ENCODE measurements at places on chromosomes 1 and 21.
A peak's percentile ranks its signal among the peaks of the same experiment; 100 is the strongest.

DNA sequence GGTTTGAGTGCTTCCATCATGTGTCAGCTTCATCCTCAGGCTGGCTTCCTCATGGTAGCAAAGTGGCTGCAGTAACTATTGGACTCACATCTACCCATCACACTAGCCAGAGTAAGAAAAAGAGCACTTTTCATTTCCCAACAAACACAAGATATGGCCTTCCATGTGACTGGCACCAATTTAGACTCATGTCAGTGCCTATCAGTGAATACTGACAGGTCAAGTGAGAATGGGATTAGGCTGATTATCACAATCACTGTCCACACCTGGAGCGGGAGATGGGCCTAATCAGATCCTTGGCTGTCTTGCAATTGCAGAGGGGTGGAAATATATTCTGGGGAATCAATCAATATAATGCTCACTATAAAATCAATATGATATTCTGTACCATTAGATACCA lies 2.9 kb upstream of the RABGAP1L start:
- DNase-seq, result no peak

DNA sequence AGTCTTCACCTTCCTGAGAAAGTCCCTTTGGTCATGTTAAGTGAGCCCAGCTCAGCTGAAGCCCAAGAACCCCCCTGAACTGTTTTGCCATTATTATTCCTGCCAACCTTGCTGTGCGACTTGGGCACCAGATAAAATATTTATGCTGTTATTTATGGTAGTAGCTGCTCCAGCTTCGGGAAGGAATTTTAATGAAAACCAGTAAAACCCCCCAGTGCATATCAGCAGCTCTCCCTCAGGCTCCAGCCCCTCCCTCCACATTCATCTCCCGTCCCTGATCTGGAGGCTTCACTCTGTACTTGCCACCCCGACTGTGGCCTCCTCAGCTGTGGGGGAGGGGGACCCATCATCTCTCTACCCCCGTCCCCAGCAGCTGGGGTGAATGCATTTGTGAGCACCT lies 12.7 kb downstream of the TTC22 start:
- DNase-seq, result no peak

DNA sequence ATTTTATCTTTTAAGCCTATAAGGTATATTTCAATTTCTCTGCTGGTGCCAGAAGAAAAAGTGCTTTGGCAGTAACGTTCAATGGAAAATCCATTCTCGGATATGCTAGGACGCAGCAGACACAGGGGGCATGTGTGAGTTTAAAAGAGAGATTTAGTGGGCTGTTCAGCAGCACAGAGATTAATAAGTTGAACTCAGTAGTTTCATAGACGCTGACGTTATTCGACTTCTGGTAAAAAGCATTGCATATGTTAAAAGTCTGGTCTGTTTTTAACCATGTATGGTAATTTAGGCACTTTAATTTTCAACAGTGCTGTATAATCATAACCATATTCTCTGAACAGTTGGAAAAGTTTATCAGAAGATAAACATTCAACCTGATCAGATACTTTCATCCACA lies 99.6 kb downstream of the ATP6V1G3 start:
- DNase-seq, result no peak

DNA sequence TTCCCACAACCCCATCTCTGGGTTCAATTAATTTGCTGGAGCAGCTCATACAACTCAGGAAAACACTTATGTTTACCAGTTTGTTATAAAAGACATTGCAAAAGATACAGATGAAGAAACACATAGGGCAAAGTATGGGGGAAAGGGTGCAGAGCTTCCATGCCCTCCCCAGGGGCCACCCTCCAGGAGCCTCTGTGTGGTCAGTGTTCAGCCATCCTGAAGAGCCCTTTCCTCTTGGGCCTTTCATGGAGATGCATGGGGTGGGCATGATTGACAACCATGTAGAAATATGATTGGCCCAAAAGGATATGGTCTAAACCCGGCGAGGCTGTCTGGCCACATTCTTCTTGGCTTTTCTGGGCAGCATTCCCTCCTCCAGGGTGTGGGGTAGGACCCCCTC lies 56.8 kb upstream of the PDE9A start:
- no peak for DNase-seq

- peak; percentile 2 for DNase-seq
Measured at GRCh38 chr1:229582011-229582694, 23.6 kb upstream of the ABCB10 start.

GRCh38 chr1:46300673-46301405 lies 2.6 kb downstream of the LRRC41 start:
- DNase-seq, result peak; percentile 60

- DNase-seq, result no peak
Measured at GRCh38 chr1:63611231-63611630, 18.0 kb downstream of the PGM1 start.

- no peak for DNase-seq
Measured at GRCh38 chr1:3082571-3083516, 13.8 kb downstream of the PRDM16 start.

GRCh38 chr21:31609081-31609480 lies 50.4 kb upstream of the SOD1 start:
- no peak for DNase-seq

DNA sequence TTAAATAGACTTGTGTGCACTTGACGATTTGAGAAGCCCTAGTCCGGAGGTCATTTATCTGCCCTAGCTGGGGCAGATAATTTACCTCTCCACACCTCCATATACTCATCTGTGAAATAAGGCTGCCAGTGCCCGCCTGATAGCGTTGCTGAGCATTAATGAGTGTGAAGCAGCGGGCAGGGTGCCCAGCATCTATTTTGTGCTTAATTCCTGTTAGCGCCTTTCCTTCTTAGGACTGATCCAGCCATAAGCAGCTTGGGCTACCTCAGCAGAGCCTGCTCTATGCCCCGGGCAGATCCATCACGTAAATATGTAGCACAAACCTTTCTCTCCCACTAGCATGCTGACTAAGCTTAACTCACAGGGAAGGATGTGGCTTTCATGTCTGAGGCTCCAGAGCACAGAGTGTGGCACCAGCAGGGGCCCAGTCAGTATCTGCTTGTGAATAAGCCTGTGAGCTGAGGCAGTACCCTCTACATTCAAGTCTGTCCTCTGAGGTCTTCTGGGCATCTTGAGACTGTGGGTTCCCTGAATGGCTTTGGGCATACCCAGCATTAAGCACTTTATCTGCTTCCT lies 21.5 kb upstream of the RNF187 start:
- DNase-seq, result no peak

DNA sequence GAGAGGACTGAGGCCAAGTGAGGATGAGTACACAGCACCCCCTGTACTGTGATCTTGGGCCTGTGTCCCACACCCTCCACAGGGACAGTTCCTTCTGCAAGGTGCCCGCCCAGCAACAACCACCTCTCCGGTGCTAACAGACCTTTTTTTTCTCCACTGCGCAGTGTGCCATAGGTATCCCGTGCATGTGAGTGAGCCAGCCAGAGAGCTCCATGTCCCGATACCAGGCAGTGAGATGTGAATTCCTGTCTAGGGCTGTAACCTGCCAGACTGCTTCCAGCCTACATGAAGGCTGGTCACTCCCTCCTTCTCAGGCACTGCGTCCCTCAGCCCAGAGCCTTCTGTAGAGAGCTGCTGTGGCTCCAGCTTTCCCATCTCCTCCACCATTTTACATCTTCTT lies 56.9 kb downstream of the PCBP3 start:
- DNase-seq, result no peak

DNA sequence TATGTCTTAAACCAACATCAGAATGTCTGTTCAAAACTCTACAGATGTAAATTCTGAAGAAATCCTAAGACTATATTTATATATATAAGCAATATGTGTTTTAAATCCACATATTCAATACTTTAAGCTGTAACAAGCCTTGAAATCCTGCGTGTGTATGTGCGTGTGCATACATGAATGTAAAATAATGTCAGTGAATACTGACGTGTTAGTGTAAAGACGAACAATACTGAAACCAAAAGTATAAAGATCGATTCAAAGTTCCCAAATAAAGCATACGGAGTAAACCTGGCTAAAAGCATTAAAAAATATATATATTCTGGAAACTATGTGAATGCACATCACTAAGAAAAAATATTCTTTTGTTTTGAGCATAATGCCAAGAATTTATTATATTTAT lies 668.6 kb upstream of the NCAM2 start:
- DNase-seq, result no peak

- DNase-seq, result peak; percentile 43
Measured at GRCh38 chr1:204170494-204171155, 4.5 kb upstream of the REN start.

GRCh38 chr1:24765308-24765988 lies 20.2 kb downstream of the CLIC4 start:
- peak; percentile 77 for DNase-seq

GRCh38 chr1:1082776-1083415 lies 8.8 kb upstream of the RNF223 start:
- DNase-seq, result no peak

DNA sequence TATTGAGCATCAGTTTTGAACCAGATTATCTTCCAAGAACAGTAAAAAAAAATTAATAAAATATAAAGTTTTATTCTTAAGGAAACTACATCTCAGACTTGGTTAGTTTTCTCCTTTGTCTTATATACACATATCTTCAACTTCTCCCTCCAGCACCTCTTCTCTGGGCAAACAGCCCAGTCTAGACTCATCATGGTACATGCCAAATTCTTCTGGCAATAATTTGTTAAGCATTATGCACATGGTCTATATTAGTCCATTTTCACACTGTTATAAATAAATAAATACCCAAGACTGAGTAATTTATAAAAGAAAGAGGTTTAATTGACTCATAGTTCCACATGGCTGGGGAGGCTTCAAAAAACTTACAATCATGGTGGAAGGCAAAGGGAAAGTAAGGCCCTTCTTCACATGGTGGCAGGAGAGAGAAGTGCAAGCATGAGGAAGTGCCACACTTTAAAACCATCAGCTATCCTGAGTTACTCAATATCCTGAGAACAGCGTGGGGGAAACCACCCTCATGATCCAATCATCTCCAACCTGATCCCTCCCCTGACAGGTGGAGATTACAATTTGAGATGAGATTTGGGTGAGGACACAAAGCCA lies 108.7 kb upstream of the RNPC3 start:
- peak; percentile 30 for DNase-seq

- no peak for DNase-seq
Measured at GRCh38 chr1:4571263-4571662, 83.1 kb upstream of the AJAP1 start.

GRCh38 chr1:176149939-176150807 lies 56.9 kb downstream of the COP1 start:
- DNase-seq, result no peak

GRCh38 chr21:42129300-42130266 lies 58.5 kb downstream of the UMODL1 start:
- peak; percentile 9 for DNase-seq

GRCh38 chr1:31725777-31726535 lies 22.1 kb upstream of the COL16A1 start:
- DNase-seq, result no peak

GRCh38 chr1:6969106-6969505 lies 183.9 kb downstream of the CAMTA1 start:
- DNase-seq, result peak; percentile 36

GRCh38 chr1:192631749-192632148 lies 4.2 kb upstream of the RGS13 start:
- no peak for DNase-seq

- DNase-seq, result peak; percentile 24
Measured at GRCh38 chr1:167789501-167789900, 67.7 kb downstream of the MPZL1 start.

GRCh38 chr1:207030522-207031009 lies 2.0 kb downstream of the C1orf116 start:
- DNase-seq, result no peak

DNA sequence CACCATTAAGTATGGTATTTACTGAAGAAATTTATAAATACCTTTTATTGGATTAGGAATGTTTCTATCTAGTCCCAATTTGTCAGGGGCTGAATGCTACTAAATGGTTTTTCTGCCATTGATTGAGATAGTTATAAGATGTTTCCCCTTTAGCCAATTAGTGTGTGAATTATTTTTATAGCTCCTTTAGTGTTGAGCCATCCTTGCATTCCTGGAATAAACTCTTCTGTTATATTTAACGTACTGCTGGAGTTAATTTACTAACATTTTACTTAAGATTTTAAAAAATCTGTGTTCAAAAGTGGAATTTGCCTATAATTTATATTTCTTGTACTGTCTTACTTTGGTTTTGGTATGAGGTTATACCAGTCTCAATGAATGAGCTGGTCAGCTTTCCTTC lies 25.4 kb upstream of the LRRC3 start:
- peak; percentile 11 for DNase-seq

GRCh38 chr1:108503062-108503733 lies 53.1 kb downstream of the NBPF6 start:
- DNase-seq, result peak; percentile 77

DNA sequence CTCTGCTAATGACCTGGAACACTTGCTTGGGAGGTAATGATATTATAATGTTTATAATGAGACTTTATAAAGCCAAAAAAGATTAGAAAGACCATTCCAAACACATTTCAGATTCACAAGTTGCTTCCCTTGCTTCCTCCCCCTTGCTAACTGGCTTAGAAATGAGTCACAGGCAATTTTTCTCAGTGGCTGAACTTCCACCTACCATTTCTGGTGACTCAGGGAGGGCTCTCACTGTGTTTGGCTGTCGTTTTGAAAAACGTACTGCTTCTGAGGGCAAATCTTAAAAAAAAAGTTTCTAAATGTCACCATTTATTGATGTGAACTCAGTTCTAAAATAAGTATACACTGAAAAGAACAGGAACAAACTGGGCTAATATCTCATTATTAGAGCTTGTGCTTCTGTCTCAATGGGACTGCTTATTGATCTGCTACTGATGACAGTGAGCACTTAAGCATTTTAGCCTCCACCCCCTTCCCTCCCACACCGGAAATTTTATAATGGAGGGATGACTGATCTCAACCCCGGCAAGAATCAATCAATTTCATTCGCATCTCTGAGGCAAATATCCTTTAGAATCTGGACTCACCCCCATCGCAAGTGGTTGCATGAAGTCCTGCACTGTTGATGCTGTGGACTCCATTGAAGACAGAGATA lies 278.3 kb downstream of the KCTD3 start:
- DNase-seq, result peak; percentile 92

GRCh38 chr1:60102267-60103061 lies 28.9 kb upstream of the C1orf87 start:
- no peak for DNase-seq

- DNase-seq, result no peak
Measured at GRCh38 chr1:192167911-192168700, 9.8 kb downstream of the RGS18 start.

- no peak for DNase-seq
Measured at GRCh38 chr1:60622486-60622885, 459.9 kb upstream of the NFIA start.

GRCh38 chr1:64912191-64912590 lies 54.2 kb downstream of the JAK1 start:
- DNase-seq, result peak; percentile 38

DNA sequence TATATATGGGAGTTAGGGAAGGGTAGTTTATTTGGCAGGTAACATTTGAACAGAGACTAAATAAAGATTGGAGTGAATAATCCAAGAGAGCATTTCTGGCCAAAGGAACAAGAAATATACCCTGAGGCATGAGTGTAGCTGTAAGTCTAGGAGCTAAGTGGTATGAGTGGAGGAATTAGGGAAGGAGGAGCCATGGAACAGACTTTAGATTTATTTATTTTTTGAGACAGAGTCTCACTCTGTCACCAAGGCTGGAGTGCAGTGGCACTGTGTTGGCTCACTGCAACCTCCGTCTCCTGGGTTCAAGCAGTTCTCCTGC lies 18.4 kb downstream of the CAPZA1 start:
- peak; percentile 56 for DNase-seq
